Stimulated activated CD8-positive, alpha-beta memory T cell treated with anti-CD3 and anti-CD28 coated beads, Interleukin-7, amount 100 ng/mL, for 4 hours (primary cell): ENCODE measurements at places on chromosomes 13 and 19.

DNA sequence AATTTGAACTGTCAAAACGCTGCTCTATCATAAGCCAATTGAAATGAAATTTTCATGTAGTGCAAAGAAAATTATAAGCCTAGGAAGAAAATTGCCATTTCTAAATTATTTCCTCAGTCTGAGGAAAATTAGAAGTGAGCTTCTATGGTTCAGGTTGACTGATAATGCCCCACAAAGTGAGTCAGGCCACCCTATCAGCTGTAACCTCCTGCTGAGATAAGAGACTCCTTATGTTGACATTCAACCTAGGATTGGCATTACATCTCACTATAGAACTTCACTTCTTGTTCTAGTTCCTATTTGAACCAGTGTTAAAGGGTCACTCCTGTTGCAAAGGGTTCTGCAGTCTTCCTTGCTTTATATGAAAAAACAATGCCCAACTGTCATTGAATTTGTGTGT lies 32.6 kb upstream of the RFC3 start:
- DNase-seq: no peak

DNA sequence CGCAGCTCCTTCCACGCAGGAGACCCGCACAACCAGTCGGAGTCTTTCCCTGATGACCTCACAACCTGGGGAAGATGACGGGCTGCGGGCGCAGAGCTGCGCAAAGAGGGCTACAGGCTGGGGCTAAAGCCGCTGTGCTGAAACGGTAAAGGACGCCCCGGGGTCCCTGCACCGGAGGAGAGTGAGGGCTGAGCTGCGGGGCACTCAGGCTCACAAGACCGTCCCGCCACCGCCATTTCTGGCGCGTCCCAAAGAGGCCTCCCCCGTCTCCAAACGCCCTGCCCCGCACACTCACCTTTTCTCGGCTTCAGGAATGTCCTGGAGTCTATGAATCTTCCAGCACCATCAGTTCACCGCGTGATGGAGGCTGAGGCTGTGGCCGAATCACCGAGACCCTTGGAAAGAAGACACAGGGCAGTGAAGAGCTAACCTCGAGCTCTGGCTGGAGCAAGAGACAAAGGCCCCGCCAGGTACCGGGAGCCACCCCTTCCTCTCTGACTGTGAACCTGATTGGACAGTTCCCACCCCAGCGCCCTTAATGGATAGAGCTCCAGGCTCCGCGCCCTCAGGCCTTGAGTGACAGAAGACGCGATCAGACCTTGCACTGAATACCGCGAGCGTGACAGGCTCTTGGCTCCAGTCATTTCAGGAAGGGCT lies 41.8 kb upstream of the ZNF429 start:
- DNase-seq: no peak

DNA sequence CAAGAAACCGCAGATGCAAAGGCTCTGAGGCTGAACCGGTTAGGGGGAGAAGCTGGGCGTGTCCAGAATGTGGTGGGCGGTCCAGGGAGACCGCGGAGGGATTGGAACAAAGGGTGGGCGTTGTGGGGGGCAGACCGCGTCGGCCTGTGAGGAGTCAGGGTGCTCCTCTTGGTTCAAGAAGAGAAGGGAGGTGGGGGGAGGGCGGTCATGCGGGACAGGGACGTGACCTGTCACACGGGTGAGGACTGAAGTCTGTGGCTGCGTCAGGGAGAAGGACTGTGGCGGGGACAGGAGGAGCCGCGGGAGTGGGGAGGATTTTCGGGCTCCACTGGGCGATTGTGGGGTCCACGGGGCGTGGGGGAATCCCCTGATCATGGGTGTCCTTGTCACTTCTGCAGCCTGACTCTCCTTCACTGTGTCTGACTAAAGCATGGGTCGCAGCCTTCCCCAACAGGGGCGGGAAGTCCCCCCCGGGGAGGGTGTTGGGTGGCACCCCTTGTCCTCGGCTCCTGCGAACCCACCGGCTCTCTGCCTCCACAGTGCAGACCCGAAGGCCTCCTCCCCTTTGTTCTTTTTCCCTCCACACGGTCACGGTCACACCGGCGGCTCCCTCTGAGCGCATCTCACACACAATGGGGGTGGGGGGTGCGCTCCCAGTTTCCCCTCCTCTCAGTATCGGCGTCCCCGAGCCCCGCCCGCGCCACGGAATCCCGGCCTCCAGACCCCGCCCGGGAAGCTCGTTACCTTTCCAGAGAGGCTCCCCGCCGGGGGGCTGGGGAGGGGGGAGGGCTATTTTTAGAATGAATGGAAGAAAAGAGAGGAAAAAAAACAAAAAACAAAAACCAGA lies 16.4 kb upstream of the KCNN1 start:
- DNase-seq: peak; percentile 10

- DNase-seq: no peak
Measured at GRCh38 chr19:47486900-47487299, 2.9 kb upstream of the KPTN start.

DNA sequence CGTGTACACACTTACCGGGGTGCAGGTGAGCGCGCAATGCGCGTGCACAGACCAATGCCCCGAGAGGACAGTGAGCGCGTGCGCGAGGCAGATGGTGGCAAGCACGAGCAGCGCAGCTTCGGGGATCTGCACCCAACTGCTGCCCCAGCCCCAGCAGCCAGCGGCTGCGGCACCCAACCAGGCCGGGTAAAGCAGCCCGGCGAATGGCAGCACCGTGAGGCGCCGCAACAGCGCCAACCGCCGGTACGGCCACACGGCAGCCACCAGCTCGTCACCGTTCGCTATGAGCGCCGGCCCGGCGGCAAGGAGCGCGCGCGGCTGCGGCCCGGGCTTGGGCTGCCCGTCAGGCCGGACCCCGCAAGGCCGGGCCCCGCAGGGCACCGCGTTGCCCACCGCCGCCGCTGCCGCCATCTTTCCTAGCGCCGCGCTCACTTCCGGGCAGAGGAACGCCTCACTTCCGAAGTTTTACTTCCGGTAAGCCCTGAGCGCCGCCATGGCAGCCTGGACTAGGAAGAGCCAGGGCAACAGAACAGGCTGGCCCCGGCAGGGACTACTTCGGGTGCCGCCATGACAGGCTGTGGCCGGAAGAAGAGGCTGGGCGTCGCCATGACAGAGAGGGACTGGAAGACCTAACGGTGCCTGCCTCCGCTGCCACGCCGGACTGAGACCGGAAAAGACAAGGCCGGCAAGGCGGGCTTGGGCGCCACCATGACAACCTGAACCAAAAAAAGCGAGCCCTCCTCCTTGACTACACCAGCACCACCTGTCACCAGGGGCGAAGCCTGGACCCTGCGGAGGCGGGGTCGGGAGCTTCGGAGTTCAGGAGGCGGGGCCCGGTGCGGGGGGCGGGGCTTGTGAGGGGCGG lies at the start of gene ATP13A1:
TSS of gene ATP13A1 (minus strand) at position 421 of the 865 bp plus-strand sequence. CDS start at position 411, 10 bp downstream.
- DNase-seq: peak; percentile 93

DNA sequence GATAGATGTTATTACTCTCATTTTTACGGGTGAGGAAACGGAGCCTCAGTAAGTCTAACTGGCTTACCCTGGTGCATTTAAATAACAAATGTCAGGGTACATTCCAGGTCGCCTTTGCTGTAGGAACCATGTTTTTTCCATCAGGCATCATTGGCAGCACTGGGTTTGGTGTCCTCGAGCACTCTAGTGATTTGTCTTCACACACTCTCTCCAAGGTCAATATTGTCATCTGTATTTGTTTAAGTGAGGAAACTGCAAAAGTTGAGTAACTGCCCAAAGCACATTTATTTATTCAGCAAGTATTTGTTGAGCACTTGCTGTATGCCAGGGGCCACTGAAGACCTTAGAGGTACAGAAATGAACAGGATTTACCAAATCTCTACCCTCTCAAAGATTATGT lies 78.6 kb downstream of the DCT start:
- no peak for DNase-seq

DNA sequence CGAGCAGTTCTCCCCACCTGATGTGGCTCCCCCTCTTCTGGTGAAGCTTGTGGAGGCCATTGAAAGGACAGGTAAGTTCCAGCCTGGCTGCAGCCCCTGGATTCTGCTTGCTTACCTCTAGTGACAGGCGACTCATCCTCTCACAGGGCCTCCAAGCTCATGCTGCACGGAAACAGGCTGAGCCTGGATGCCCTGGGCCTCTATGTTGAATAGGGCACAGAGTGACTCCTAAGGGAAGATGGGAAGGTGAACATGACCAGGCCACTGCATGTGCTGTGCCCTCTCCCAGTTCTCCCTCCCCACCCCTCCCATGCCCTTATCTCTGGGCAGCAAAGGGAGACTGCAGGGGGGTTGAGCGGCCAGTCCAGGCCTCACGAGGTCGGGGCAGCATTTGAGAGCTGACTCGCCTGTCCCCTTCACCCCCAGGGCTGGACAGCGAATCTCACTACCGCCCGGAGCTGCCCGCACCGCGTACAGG lies 7.6 kb downstream of the PIK3R2 start:
- DNase-seq: no peak

GRCh38 chr19:41696402-41697197 lies 8.5 kb upstream of the CEACAM7 start:
- no peak for DNase-seq

DNA sequence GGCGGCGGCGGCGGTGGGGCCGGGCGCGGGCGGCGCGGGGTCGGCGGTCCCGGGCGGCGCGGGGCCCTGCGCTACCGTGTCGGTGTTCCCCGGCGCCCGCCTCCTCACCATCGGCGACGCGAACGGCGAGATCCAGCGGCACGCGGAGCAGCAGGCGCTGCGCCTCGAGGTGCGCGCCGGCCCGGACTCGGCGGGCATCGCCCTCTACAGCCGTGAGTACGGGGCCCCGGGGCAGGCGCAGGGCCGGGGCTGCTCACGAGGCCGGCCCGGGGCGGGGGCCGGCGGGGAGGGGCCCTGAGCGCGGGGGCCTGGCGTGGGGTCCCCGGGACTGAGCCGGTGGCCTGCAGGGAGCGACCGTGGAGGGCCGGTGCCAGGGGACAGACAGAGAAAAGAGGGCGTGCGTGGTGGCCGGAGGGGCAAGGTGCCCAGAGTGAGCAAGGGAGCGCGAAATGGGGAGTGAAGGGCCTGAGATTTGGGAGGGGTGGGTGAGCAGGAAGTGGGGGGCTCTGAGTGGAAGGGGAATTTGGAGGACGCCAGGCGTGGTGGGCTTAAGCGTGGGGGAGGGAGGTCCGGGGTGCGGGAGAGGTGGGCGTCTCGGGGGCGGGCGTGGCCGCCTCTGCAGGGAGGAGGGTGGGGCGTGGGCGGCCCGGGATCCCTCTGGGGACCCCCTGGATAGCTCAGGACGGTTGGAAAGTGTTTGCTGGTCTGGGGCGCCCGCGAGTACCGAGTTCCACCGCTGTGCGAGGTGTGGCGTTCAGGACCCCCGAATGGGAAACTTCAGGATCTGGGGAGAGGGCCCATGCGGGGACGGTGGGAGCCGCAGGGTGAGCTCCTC lies 575 bp downstream of the CARM1 start:
- DNase-seq: no peak

GRCh38 chr13:48302871-48303358 lies 636 bp upstream of the RB1 start:
- no peak for DNase-seq

- no peak for DNase-seq
Measured at GRCh38 chr13:51689663-51689996, 105.4 kb downstream of the WDFY2 start.

DNA sequence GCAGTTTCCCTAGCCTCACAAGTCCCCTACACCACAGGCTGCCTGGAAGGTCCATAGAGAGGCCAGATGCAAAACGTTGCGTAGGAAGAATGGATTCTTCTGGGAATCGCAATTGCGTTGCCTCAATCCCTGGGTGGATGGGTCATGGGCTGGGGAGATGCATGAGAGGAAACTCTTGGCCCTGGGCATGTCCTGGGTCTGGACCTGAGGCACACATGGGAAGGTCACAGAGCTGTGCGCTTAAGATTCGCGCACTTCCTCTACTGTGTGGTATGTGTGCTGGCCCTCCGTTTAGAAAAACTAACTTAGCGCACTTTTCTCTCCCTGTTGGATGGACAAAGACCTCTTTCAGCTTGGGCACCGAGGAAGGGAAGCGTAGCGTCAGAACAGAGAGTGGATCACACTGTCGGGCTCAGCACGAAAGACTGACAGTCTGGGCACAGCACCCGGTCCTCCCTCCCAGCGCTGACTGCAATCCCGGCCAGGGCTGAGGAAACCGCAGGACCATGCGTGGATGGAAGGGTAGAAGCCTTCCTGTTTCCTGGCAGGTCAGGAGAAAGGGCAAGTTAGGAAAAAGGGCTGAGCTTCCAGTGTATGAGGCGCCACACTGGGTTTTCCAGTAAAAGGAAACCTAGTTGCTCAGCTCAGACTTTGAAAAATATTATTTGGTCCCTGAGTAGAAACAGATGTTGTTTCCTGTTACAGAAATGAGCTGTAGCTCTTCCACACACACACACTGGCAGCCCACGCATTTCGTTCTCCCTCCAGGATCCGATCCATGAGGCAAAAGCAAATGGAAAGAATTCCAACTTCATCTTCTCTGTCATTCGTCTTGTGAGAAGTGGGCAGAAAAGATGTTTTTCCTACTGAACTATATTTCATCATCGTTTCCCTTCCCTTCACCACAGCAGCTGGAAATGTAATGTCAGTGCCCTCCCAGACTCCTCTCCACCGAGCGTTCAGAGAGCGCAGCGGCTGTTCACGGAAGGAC lies 86.0 kb downstream of the ING1 start:
- no peak for DNase-seq

DNA sequence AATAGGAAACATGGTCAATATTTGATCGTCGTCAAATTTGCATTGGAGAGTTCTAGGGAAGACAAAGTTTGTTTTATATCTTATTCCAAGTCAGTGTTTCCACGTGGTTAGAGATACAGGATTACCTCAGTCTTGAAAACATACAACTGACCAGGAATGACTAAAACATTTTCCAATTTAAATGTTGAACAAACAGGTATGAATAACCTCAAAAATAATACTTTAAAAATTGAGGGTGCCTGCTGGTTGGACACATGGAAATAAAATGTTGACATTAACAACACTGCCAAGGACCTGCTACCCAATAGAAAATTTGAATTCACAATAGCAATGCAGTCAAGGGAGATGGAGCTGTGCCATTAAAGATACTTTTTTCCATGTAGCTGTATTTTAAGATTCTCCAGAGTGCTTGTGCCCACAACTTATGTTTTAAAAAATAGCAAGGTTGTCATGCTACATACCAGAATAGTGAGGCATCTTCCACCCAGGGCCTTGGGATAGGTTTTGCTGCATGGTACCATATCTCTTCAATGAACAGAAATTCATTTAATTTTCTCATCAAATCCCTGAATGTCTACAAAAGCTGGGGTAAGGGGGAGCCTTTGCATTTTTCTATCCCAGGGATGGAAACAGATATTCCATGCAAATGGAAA lies 260.8 kb downstream of the EFNB2 start:
- DNase-seq: no peak

DNA sequence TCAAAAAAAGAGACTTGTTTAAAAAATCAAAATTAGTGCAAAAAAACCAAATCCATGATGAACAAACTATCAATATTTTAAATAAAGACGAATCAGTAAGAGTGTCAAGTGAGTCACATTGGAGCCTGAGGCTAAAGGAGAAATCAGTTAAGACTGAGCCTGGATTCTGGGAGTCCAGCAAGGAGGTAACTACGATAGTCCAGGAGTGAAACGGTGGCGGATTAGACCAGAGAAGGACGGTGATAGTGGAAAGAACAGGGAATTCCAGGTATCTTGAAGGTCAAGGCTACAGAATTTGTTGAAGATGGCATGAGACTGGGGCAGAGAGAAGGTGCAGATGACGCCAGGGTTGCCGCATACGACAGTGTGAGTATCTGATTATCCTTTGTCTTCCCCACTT lies 7.0 kb upstream of the NPAS1 start:
- DNase-seq: no peak
